Stimulated activated CD8-positive, alpha-beta memory T cell treated with anti-CD3 and anti-CD28 coated beads, Interleukin-4, amount 100 ng/mL, for 1 hour (primary cell): ENCODE measurements at places on chromosomes 7 and 10.

DNA sequence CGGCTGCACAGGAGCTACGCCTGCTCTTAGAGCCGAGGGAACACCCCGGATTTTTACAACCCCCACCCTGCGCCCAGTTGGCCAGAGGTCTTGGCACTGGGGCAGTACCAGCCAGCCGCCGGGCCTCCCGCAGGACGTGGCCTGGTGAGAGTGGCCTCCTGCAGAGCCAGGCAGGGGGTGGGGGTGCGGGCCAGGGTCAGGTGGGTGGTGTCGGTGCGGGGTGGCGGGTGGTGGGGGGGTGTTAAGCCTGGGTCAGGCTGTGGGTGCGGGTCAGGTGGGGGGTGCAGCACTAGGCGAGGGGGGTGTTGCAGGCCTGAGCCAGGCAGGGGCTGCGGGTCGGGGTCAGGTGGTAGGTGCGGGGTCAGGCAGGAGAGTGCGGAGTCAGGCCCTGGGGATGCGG lies 647 bp downstream of the ECHS1 start:
- DNase-seq, result no peak

GRCh38 chr7:129394982-129395914 lies 39.0 kb upstream of the STRIP2 start:
- DNase-seq, result no peak

DNA sequence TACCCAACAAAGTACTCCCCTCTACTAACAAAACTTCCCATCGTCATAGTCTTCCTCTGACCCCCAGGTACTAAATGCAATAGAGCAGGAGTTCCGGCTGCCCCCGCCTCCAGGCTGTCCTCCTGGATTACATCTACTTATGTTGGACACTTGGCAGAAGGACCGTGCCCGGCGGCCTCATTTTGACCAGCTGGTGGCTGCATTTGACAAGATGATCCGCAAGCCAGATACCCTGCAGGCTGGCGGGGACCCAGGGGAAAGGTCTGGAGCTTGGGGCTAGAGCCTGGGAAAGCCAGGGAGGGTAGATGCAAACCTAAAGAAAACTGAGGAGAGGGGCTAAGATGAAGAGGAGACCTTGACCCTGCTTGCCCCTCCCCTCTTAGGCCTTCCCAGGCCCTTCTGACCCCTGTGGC lies 15.3 kb downstream of the EPHB6 start:
- DNase-seq, result no peak

GRCh38 chr7:66779669-66780409 lies 39.3 kb downstream of the RABGEF1 start:
- DNase-seq, result no peak

GRCh38 chr10:126225672-126226008 lies 162.6 kb downstream of the ADAM12 start:
- no peak for DNase-seq

DNA sequence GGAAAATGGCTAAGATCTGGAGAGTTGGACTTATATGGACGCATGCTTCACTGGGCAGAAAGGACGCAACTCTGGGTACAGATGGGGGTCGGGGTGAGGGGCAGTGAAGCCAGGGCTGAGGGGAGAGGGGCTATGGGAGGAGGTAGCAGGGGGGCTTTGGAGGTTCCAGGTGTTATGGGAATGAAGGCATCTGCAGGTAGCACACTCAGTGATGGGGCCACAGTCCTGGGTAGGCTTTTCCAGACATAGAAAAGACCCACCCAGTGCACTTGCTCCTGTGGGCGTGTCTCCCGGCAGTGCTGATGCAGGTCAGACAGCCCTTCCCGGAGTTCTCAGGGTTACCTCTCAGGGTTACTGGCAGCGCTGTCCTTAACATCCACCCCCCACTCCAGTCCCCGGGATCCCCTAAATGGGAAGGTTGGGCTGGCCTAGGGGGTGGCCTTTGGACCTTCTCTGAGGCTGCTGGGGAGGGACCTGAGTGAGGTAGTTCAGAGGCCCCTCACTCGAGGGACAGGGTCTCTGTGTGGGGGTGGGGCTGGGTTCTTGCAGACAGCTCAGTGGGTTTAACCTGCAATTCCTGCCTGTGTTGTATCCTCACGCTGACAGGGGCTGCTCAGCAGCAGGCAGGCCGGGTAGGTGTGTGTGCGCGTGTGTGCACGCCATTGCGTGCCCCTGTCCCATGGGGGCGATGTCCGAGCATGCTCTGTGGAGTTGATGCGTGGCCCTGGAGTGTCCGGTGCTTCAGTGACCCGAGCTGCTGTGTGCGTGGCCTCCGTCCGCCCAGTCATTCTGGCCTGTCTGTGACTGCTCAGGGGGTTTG lies 6.2 kb downstream of the ZYX start:
- no peak for DNase-seq

GRCh38 chr7:150971242-150972022 lies 6.7 kb downstream of the KCNH2 start:
- no peak for DNase-seq

DNA sequence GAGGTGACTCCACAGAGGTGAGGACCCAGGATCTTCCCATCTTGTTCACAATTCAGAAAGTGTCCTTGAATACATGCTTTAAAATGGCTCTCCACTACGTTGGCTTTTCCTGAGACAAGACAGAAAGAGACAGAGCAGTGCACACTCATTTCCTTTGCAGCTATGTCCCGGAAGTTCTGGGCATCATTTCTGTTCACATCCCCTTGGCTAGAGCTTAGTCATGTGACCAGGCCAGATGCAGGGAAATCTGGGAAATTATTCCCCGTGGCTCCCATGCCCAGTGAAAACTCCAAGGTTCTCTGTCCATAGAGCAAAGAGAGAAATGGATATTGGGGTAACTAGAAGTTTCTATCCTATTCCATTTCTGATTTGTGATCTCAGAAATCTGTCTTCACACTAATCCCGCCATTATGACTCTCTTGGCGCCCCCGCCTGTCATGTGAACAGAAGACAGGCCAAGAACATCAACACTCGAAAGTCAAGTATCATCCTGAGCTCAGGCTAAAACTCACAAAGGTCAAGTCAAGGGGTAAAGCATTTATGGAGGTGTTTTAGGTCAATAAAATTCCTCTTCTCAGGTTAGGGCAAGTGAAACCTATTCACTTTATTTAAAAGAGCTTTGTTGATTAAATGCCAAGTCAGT lies 251.4 kb upstream of the HABP2 start:
- DNase-seq, result no peak

DNA sequence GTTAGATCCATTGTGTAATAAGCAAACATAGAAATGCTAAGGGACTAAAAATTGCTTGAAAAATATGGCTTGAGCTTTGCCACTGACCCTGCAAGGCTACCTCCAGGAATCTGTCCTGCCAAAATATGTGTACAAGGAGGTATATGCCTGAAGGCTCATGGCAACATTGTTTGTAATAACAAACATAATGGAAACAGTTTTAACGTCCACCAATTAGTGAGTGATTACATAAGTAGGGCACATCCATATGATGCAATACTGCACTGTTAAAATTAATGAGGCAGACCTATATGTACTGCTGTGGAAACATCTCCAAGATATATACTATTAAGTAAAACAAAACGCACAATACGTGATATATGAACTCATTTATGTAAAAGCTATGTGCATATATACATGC lies 13.1 kb upstream of the GOT1 start:
- DNase-seq, result no peak

- no peak for DNase-seq
These were observed 67.6 kb downstream of the PRTFDC1 start for GRCh38 chr10:24884793-24885192.

DNA sequence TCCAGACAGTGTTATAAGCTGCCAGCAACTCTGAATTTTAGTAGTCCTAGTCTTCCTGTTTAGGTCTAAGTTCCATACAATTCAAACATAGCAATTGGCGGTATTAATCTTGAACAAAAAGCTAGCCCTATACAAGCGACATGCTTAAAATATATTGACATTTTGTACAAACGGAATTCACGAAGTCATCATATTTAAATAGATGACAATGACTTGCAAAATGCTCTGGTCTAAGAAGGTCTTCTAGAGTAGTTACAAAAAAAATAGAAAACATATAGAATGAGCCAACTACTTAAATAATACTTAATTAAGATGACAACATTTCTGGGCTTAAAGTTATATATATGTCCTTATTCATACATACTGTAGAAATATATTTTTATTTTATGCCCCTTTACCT lies 446.6 kb downstream of the ANKRD7 start:
- DNase-seq, result no peak

- no peak for DNase-seq
These were observed 104.4 kb upstream of the ZNF92 start for GRCh38 chr7:65269150-65269856.

- no peak for DNase-seq
These were observed 225.0 kb downstream of the CELF2 start for GRCh38 chr10:11242443-11243387.

- no peak for DNase-seq
These were observed 234.9 kb downstream of the EBF3 start for GRCh38 chr10:129728905-129729795.

DNA sequence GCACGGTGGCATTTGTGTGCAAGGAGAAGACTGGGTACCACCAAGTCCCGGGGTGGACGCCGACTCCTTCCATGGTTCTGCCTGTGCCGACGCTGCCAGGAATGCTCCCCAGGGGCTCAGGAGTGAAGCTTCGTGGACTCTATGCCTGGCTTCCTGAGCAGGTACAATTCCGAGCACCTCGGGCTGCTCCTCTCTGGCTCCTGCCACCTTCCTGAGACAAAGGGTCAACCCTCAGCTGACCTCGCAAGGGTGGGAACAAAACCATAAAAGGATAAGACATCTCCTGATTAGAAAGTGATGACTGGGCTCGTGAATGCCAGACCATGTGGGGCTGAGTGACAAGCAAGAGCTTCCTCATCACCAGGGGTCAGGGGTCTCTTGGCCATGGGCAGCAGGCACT lies 31.8 kb downstream of the CALML3 start:
- no peak for DNase-seq

GRCh38 chr7:125154930-125155329 lies 225.3 kb upstream of the POT1 start:
- DNase-seq, result no peak
